ENCODE measurements at places on chromosomes 12 and 14.

DNA sequence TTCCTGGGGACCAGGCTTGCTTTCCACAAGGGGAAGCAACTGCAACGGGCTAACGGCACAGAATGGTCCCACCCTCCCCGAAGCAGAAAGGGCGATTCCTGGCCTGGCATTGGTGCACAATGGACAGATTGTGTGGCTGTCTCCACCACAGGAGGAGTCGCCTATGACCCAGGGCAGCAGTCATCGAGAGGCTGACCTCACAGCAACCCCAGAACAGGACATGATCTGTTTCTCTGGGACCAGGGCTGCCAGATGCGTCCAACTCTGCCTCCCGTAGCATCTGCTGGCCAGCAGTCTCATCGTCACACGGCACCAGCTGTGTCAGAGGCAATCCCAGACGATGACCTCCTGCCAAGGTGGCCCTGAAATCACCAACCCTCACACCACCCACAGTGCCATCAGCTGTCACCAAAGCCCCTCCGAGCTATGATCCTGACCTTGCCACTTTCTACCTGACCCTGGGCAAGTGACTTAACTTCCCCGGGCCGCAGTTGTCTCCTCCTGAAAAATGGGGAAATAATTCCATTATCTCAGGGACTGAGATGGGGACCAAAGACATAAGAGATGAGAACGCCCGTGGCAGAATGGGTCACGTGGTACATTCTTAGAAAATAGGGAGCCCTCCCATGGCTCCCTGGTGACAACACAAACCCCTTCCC lies 86.7 kb downstream of the CHGA start:
- no peak for DNase-seq

DNA sequence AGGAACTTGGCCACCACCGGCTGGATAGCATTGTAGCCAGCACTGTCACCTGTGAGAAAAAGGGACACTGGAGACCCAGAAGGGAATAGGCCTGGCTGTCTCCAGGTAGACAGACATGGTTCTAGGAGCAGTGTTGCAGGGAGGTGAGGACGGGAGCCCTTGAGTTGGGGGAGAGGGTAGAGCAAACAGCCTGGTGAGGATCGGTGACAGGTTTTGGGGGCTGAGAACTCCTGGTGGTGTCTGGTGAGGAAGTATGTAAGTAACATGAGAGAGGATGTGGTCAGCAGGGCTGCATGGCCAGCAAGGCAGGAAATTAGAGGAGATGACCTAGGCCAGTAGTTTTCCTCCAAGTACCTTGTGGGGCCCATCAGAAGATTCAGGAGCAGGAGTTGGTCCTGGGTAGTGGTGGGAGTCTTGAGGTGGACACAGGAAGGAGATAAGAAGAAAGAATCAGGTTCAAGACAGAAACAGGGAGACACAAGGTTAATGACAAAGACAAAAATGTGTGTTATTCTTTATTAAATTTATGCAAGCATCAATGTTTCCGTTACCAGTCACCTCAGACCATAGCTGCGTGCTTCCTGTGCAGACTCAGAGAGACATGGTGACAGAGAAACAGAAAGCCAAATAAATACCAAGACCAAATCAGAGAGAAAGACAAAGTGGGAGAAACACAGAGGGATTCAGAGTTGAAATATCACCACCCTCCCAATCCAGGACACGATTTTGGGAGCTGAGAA lies at the start of gene ARHGAP9:
ARHGAP9 (minus strand) TSS at position 491 of the 740 bp plus-strand sequence; CDS start at position 31, 460 bp downstream.
- DNase-seq: no peak

- DNase-seq: no peak
Observed at GRCh38 chr14:55749201-55749812, 169.3 kb downstream of the KTN1 start.

- DNase-seq: no peak
Observed at GRCh38 chr12:125185740-125186470, 120.7 kb downstream of the AACS start.

DNA sequence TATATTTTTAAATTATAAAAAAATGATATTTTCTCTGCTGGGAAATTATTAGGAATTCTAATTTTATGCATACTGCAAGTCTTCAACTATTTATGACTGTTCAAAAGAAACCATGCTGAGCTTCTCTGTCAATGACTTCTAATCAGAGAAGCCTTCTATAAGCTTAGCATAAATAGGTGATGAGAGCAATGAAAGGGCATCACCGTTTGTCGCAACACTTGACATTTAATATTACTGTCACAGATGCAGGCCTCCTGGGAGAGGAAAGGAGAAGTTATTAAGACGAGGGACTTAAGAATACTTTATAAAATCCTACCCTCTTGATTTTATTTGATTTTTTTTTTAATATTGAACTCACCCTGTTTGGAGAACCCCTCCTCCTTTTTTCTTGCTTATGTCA lies 69.8 kb downstream of the CAPZA3 start:
- DNase-seq: no peak

DNA sequence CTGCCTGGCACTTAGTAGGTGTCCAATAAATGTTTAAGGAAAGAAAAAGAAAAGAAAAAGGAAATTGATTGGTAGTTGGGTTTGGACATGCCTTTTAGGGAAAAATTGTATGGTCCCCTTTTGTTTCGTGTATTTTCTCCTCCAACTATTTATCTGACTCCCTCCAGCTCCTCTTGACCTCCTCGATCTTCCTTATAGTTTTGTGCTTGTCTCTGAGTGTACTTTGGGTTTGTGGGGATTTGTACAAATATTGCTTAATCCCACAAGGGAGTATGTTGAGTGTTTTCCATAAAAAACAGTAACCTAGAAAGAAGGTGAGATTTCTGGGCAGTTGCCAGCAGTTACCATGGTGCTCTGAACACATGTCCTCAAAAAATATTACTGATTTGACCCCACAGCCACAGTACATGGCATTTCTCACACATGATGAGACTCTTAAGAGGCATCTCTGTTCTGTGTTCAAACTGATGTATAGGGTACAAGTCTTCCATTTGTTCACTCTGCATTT lies 15.7 kb downstream of the PLEKHG7 start:
- no peak for DNase-seq

DNA sequence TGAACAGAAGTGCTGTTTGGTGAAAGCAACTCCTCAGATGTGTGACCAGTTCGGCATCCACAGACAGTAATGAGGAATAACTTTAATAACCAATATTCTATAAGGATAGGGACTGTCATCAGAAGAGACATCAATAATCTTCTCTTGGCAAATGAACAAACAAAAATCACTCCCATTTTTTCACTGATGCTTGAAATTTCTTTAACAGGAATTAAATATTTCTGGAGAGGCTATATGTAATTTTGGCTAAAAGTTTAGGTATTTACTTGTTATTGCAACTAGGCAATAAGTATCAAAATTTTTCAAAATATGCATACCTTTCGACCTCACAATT lies 121.6 kb upstream of the EEA1 start:
- no peak for DNase-seq

- no peak for DNase-seq
Observed at GRCh38 chr12:120921637-120922036, 17.5 kb upstream of the SPPL3 start.

All from activated T-cell treated with anti-CD3 and anti-CD28 coated beads for 4 hours (primary cell).